Gastroesophageal sphincter (tissue), 4 donors: ENCODE measurements at places on chromosomes 7 and 10.

DNA sequence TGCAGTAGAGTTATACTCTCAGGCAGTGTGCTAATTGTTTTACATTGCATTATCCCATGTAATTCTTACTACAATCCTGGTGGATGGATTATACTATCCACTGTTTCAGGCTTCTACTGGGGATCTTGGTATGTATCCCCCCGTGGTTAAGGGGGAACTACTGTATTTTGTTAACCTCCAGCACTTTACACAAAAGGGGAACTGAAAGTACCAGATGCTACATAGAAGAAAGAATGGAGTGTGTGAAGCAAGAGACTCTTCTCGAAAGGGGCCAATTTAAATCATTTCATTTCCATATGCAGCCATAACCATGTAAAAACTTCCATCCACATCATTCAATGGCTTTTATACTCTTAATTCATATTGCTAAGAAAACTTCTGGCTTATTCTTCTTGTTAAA, 69.4 kb downstream of the C1GALT1 start:
- peak; percentile 34 for ATAC-seq

DNA sequence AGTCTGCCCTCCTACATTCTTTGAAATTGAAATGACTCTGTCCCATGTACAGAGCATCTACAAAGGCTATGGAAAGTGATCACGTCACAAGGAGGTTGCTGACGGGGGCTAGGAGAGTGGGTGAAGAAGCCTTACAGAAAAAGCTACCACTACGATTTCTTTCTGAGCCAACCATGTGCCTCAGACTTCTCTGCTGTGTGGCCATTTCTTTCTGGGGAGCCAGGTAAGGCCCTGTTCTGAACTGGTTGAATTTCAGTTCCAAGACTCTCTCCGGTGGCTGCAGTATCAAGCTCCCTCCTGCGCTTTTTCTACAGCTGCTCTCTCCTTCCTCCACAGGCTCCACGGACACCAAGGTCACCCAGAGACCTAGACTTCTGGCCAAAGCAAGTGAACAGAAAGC, 112.5 kb upstream of the PRSS1 start:
- ATAC-seq: no peak

DNA sequence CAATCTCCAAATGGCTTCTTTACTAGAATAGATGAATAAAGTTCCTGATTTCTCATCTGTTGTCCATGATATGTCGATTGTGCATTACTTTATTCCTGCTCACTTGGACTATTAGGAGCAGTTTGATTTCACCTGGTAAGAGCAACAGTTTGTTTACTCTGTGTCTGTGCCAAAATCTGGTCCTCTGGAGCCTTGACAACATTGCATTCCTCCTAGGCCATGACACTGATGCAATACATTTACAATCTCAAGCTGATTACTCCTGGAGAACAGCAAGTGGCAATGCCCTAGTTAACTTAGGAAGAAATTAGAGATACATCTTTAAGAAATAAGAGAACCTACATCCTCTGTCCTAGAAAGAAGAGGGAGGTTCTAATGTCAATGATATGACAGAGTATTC, 71.8 kb downstream of the SGCE start:
- ATAC-seq: no peak

- no peak for ATAC-seq
These were observed 35.4 kb upstream of the FXYD4 start for GRCh38 chr10:43336061-43336460.

DNA sequence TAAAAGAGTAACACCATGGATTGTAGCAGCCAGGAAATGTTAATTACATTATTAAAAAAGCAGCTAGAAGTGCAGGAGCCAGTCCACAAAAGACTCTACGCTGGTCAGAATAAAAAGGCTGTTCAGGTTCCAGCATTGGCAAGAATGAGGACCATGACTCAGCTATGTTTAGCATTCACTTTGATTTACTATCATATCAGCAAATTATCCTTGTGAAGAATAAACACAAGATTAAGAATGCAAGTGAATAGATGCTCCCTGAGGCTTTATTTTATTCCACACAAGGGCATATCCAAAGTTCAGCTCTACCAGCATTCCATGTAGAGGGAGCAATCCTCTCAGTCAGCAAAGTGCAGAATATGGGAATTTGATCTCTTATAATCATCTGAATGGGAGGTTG, 13.6 kb downstream of the DGKB start:
- ATAC-seq: no peak

- no peak for ATAC-seq
These were observed 58.6 kb downstream of the RAMP3 start for GRCh38 chr7:45216181-45216580.

- no peak for ATAC-seq
These were observed 30.2 kb downstream of the KLHL7 start for GRCh38 chr7:23135755-23136154.

DNA sequence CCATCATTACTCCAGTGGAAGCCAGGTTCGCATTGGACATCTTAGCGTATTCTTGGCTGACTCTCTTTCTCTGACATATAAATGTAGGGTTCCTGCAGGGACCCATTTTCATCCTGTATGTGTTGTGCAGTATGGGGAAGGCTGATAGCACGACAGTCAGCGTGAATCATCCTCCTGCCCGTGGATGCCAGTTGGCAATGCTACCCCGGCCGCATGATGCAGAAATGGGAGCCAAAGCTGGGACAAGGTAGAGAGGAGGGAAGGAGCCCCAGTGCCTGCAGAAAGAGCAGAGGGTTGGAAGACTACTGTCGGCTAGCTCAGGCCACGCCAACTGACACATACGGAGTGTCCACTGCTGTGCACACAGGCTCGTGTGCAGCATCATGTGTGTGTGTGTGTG, 251.6 kb downstream of the SKAP2 start:
- no peak for ATAC-seq

DNA sequence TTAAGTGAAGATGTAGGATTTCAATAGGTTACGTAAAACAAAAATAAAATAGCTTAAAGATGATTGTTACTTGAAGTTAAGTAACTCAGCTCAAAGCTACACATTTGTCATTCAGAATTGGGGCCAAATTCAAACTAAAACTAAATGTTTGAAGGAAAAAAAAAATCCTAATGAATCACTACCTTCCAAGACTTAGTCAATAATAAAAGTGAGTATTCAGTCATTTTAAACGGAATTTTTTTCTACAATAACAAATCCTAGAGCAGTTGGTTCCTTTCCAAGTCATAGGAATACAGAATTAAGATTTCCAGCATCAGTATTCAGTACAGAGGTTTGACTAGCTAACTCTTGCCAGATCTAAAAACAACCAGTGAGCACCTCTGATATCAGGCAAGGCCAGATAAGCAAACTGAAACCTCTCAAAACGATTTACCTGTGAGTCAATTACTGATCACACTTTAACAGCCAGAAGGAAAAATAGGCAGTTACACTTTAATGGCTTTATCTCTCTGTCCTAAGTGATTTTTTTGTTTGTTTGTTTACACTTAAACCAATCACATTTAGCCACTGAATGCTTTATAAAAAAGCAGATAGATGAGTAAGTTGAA, 669.8 kb upstream of the ANKRD30A start:
- no peak for ATAC-seq
